ENCODE measurements at places on chromosomes 6 and 20. TPM values are rescaled to one million over a fixed set of nuclear protein-coding genes. Genes with fewer than 3 reads are reported as not detected.

DNA sequence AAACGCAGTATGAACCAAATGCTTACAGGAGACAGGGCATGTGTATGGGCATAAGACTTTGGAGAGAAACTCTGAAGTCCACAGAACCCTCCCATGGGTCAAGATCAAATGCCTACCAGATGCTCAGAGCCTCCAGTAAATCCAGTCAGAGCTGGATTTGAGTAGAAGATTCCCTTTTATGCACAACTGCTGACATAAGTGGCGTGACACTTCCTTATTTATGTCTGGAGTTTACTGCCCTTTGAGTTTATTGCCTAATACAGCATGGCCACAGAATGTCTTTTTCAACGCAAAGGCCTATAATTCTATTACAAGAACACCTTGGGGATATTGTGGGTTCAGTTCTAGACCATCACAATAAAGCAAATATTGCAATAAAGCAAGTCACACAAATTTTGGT, 220.0 kb upstream of the FOXQ1 start:
- no peaks in the 10 kb centered on the region for H3K36me3 ChIP-seq
- peaks cover 10% of the 10 kb centered on the region for H3K4me1 ChIP-seq
- no peak for DNase-seq
- H3K4me3 ChIP-seq: no peak overlapping the region
- H3K27ac ChIP-seq: no peak overlapping the region
- H3K27me3 ChIP-seq: peaks cover 10% of the 10 kb centered on the region

DNA sequence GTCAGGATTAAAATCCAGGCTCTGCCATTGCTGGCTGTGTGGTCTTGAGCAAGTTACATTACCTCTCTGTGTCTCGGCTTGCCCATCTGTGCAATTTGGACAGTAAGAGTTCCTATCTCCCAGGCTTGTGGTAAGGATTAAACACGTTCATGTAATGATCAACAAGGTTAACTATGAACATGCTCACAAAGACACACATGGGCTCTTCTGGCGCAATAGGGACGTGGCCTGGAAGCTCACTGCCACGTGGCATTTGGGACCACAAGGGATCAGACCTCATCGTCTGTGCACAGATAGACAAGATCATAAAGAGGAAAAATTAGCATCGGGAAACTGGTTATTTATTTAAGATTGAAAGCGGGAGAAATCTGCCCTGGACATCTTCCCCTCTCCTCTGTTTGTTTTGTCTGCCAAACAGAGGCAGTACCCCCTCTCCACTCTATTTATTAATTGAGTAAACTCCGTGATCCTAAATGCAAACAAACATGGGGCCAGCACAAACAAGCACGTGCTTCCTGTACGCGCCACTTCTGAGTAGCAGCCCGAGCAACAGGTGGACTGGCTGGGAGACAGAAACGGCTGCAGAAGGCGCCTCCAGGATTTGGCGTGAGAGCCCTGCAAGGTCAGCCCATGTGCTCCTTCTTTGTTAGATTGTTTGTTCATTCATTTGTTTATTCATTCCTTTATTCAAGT, 95.0 kb downstream of the CDH26 start:
- H3K36me3 ChIP-seq: peaks cover 9% of the 10 kb centered on the region
- DNase-seq: no peak
- H3K4me1 ChIP-seq: peaks cover 46% of the 10 kb centered on the region
- peaks cover 1% of the 10 kb centered on the region for H3K27me3 ChIP-seq

DNA sequence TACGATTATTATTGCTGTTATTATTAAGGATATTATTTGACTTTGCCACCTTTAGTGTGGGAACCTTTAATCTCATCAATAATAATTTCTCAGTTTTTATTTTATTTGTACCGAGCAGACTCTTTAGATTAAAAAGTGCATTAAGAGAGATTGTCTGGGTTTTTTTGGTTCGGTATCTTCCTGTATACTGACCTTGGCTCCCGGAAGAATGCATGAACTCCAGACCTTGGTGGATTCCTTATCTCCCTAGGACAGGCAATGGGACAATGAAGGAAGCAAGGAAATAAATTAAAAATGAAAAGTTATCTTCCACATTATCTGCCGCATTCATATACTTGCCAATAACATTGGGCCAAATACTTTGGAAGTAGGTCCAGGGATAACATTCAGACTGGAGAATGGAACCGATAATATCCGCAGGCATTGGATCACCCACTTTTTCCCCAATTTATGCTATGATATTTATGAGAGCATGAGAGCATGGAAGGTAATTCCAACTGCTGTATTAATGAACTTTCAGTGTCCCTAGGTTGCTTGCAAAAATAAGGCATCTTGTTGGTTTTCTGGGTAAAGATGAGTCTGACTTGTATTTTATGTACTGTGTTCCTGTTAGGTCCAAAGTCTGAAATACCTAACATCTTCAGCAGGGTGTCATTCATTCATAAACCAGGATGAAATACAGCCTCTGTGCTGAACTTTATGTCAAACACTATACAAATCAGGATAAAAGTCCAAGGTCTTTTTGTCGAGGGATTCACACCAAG, 232.1 kb downstream of the PLCB1 start:
- DNase-seq: no peak
- H3K27me3 ChIP-seq: no peaks in the 10 kb centered on the region
- H3K4me3 ChIP-seq: no peak overlapping the region

PXDC1 gene
- 71.1 TPM for total RNA-seq

LPA gene
- total RNA-seq: not detected

RAET1G gene
- 0.97 TPM for total RNA-seq

DNA sequence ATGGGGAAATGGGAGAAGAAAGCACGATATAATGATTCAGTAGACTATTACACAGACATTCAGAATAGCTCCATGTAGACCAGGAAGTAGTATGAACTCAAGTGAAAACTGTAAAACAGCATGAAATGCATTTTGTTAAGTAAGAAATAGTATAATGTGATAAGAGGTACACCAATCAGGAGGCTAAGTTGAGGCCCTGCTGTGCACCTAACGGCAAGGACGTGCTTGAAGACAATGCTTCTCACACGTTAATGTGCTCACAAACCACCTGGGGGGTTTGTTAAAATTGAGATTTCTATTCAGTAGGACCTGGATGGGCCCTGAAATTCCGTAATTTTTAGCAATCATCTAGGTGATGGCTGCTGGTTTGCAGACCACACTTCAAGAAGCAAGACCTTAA, 178.9 kb upstream of the SULF2 start:
- H3K36me3 ChIP-seq: no peaks in the 10 kb centered on the region
- no peaks in the 10 kb centered on the region for H3K4me1 ChIP-seq
- H3K27me3 ChIP-seq: peaks cover 2% of the 10 kb centered on the region
- DNase-seq: no peak

SNTA1 gene
- total RNA-seq: 21.1 TPM

GRCh38 chr6:23620911-23621401, 505.1 kb upstream of the NRSN1 start:
- no peak for DNase-seq
- H3K4me3 ChIP-seq: no peak overlapping the region
- no peaks in the 10 kb centered on the region for H3K27me3 ChIP-seq
- peaks cover 4% of the 10 kb centered on the region for H3K36me3 ChIP-seq
- H3K4me1 ChIP-seq: no peaks in the 10 kb centered on the region

DNA sequence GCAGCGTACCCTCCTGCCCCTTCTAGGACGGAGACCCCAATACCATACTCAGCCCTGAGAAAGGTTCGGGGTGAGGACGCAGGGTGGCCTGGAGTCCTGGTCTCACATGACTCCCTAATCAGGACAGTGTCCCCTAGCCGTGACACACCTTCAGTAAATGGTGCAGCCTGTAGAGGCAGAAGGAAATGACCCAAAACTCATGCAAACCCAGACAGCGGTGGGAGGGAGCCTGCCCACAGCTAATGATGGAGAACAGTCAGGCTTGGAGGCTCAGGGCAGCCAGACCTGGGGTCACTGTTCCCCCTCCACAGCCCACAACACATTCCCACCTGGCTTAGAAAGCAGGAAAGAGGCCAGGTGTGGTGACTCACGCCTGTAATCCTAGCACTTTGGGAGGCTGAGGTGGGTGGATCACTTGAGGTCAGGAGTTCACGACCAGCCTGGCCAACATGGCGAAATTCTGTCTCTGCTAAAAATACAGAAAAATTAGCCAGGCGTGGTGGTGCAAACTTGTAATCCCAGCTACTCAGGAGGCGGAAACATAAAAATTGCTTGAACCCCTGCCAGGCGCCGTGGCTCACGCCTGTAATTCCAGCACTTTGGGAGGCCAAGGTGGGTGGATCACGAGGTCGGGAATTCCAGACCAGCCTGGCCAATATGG, 8.8 kb upstream of the HMGA1 start:
- no peak overlapping the region for H3K4me3 ChIP-seq
- no peaks in the 10 kb centered on the region for H3K27me3 ChIP-seq
- no peak for DNase-seq
- H3K36me3 ChIP-seq: no peaks in the 10 kb centered on the region
- no peak overlapping the region for H3K27ac ChIP-seq

DNA sequence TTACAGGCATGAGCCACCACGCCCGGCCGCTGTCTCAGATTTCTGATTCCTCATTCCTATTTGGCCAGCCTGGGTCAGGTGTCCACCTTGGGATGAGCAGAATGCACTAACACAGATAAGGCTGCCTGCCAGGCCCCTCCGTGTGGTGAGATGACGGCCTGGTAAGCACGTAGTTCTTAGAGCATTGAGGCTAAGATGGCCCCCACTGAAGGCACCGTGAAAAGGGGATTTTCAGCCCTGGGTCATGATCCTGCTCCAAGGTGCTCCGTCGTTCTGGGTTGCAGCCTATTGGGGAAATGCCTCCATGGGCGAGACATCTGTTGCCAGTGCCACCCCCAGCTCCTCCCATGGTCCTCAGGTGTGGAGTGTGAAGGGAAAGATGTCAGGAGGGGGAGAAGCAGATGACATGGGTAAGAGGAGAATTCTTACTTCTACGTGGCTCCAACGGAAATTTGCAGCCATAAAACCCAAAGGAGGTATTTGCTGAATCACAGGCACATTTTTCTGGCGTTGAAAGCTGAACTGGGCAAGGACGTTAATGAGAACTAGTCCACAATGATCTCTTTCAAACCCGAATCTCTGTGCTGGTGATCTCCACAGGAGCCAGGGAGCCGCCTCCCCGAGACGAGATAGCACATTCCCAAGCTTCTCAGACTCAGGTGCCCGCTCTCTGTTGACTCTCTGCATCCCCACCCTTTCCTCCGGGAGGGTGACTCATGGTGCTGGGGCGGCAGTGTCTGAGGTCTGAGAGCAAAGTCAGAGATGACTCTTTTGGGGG, 34.0 kb upstream of the BMP6 start:
- peaks cover 9% of the 10 kb centered on the region for H3K27me3 ChIP-seq
- no peaks in the 10 kb centered on the region for H3K36me3 ChIP-seq
- peak overlapping the region; percentile 64 for H3K27ac ChIP-seq
- peak overlapping the region; percentile 51 for H3K4me3 ChIP-seq
- H3K4me1 ChIP-seq: peaks cover 18% of the 10 kb centered on the region
